Myocyte (in vitro differentiated cells): ENCODE measurements at places on chromosomes 3 and 15. TPM values are rescaled to one million over a fixed set of nuclear protein-coding genes. Genes with fewer than 3 reads are reported as not detected.
A peak's percentile ranks its signal among the peaks of the same experiment; 100 is the strongest.

DNA sequence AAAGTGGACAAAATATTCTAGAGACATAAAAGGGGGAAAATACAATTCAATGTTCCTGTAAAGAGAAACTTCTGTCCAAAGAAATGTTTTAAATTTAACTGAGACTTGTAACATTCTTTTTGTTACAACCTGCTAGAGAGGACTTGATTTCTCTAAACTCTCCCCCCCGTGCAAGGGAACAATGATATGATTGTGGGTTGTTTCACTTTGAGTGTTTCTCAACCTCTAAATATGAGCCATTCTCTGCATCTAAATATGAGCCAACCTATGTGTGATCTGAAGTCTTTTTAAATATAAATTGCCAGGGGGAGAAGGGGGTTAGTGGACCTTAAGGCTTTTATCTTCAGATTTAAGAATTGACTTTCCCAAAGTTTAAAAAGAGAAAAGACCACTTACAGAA is 14.6 kb downstream of the ZNF860 start:
- no peak for DNase-seq

DNA sequence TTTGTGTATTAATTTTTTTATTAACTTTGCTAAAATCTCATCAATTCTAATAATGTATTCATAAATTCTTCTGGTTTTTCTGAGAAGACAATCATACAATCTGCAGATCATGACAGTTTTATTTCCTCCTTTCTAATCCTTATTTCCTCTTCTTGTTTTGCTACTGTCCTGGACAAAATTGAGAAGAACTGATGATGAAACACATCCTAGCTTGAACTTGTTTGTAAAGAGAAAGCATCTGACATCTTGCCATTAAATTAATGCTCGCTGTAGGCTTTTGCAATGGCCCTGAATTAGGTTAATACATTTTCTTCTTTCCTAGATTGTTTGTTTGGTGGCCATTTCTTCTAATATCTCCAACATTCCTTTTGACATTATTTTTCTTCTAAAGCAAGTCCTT is 110.9 kb upstream of the TPM1 start:
- DNase-seq = no peak

DNA sequence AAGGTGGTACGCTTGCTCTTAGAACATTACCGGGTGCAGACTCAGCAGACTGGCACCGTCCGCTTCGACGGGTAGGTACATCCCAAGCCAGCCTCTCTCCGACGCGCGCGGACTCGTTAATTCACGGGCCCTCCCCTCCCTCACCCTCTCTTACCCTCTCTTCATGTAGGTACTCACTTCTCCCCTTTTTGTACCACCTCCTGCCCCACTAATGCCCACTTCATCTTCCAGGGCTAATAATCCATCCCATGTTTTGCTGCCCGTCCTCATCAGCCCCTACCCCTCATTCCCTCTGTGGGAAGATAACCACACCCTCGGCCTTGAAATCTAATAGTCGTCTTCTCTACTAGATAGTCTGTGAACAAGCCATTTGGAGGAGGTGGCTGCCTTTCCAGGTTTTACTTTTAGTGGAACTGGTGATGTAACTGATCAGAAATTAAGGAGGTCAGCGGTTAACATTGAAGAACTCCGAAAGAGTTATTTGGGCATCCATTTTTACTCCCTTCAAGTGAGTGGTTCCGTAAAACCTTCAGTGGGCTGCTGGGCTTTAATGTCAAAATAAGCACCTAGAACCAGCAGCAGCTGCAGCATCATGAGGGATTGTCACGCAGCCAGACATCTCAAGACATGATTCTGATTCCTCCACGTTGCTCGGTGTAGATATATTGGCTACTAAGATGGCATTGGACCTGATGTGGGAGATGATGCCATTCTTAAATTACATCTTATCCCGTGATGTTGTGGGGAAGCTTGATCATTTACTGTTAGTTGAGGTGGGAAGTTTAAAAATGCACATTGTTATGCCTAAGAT is 1.3 kb downstream of the FEM1B start:
- DNase-seq = peak; percentile 66

DNA sequence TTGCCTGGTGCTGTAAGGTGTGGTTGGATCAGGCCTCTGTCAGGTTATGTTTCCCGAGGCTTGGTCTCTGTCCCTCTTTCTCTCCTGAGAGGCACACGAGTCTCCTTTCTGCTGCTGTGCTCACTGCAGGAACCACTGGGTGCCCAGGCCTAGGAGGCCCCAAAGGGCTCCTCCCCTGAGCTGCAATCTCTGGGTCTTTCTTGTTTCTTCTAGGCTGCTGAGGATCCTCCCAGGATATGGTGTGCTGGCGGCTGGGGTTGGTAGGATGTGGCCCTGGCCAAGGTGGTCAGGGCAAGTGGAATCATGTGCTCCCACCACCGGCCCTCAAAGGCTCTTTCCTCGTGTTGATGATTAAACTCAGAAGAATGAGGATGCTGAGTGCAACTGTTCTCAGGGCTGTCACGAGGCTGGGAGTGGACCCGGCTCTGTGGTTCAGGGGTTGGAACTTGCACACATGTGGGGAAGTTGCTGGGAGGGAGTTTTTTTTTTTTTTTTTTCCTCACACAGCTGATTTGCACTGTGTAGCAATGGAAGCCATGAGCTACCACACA is 43.6 kb upstream of the CTSH start:
- peak; percentile 100 for DNase-seq

Gene CFAP91
- 0.45 and 0.78 TPM in 2 replicates for total RNA-seq

DNA sequence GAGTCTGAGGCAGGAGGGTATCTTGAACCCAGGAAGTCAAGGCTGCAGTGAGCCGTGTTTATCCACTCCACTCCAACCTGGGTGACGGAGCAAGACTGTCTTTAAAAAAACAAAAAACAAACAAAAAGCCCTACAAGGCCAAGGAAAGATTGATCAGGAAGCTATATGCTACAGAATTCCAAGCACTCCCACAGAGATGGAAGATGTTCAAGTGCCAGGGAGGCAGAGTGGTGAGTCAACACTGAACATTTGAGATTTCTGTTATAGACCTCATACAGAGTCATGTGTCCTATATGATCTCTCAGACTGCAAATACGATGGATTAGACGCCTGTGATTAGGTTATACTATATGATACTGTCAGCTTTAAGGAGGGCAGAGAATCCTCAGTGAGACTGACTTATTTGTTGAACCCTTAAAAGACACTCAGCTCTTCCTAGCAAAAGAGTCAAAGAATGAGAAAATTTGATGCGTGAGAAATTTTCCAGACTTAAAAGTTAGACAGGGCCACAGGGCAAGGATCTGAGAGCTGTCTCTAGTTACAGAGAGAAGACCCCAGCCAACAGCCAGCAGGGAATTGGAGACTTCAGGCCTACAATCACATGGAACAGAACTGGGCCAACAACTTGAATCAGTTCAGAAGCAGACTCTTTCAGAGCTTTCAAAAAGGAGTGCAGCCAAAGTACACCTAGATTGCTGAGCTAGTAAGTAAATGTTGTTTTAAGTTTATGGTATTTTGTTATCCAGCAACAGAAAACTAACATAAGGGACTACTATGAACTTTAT is 107.6 kb downstream of the PIK3CB start:
- DNase-seq = no peak

DNA sequence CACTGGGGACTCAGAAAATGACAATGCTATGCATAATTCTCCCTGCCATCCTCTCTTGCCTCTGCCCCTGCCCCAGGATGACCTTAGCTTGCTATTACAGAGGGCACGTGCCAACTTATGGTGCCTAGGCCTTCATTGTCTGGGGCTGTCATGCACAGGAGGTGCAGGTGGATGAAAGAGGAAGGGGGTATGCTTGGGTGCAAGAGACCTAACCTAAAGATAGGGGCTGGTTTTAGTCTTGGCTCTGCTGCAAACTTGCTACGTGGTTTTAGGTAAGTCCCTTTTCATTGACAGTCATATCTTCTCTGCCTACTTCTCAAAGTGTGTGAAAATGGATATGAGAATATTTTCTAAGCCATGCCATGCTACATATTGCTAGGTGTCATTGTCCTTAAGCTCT is 161.3 kb downstream of the EPHB1 start:
- DNase-seq = no peak

- DNase-seq = no peak
These were observed 168.1 kb downstream of the VPS13C start for GRCh38 chr15:61892140-61892539.
